Suprapubic skin (tissue), 4 donors: ENCODE measurements at places on chromosomes 3 and 15. TPM values are rescaled to one million over a fixed set of nuclear protein-coding genes. Genes with fewer than 3 reads are reported as not detected.

GRCh38 chr3:70519026-70519425 lies 206.6 kb upstream of the MDFIC2 start:
- no peak overlapping the region for H3K27ac ChIP-seq
- H3K36me3 ChIP-seq: no peaks in the 10 kb centered on the region
- DNase-seq: no peak
- no peaks in the 10 kb centered on the region for H3K4me1 ChIP-seq

DNA sequence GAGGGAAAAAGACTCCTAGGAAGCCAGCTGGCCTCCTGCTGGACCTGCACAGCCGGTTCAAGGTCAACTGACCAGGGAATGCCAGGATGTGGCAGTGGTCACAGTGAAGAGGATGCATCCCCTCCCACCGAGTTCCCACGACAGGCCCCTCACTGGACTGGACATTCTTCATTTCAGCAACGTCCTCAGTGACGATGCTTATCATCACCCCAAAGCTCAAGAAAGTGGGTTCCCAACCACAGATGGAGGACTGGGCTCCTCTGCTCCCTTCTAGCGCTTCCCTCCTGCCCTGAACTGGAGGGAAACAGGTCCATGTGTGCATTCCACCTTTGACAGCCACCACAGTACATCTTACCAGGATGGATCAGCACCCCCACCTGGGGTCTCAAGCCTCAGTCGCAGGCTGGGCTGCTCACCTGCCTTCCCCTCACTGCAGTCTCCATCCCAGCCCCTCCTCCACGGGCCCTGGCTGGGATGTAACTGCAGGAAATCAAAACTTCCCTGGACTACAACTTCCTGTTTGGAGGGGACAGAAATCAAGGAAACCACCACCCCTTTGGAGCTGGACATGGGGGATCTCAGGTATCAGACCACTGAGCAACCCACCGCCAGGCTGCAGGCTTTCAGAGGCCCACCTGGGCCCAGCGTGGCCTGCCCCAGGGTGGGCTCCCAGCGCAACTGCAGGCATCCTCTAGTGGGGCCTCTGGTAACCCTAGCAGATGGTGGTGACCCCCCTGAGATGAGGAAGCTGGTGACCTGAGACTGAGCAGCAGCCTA lies 7.3 kb downstream of the CALML4 start:
- no peak overlapping the region for H3K27ac ChIP-seq
- DNase-seq: no peak
- H3K27me3 ChIP-seq: no peaks in the 10 kb centered on the region
- H3K4me1 ChIP-seq: peaks cover 9% of the 10 kb centered on the region
- no peak overlapping the region for H3K4me3 ChIP-seq

DNA sequence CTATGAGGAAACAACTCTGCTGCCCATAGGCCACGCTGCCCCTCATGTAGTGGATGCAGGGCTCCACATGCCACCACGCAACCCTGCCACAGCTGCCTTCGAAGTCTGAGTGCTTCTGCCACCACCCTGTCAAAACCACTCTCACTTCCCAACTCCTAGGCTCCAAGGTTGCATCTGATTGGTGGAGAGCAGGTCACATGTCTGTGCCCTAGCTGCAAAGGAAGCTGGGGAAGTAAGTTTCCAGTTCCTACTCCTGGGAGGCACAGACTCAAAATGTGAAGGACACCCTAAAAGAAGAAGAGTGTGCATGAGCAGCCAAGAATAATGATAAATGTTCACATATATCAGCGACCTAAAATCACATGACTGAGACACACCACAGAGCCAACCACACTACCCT lies 31.9 kb upstream of the TICRR start:
- peaks cover 21% of the 10 kb centered on the region for H3K27me3 ChIP-seq
- H3K27ac ChIP-seq: no peak overlapping the region
- no peaks in the 10 kb centered on the region for H3K4me1 ChIP-seq
- no peaks in the 10 kb centered on the region for H3K36me3 ChIP-seq

DNA sequence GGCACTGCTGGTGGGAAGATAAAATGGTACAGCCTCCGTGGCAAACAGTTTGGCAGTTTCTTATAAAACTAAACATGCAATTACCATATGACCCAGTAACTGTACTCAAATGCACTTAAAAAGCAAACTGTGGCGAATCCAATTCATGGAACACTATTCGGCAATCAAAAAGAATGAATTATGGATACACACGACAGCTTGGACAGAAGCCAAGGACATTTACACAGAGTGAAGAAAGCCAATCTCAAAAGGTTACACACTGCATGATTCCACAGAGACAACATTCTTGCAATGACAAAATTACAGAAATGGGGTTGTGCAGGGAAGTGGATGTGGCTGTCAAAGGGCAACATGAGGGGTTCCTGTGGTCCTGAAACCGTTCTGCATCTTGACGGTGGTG lies 122.1 kb upstream of the IQSEC1 start:
- no peaks in the 10 kb centered on the region for H3K36me3 ChIP-seq
- no peak overlapping the region for H3K27ac ChIP-seq
- no peaks in the 10 kb centered on the region for H3K4me1 ChIP-seq
- H3K27me3 ChIP-seq: peaks cover 31% of the 10 kb centered on the region

DNA sequence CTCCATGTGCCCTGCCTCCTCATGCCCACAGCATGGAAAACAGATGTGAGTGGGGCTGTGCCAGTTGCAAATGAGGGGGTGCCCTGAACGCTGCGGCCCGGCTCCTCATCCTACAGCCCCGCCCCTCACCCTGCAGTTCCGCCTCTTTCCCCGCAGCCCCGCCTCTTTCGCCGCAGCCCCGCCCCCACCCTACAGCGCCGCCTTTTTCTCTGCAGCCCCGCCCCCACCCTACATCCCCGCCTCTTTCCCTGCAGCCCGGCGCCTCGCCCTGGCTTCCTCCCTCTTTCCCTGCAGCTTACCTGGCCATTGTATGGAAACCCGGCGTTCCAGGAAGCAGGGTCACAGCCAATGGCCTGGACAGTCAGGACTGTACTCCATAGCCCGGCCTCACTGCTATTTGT lies 284.9 kb downstream of the TLE3 start:
- H3K27ac ChIP-seq: no peak overlapping the region
- no peak for DNase-seq
- H3K4me3 ChIP-seq: no peak overlapping the region
- no peaks in the 10 kb centered on the region for H3K36me3 ChIP-seq
- H3K27me3 ChIP-seq: no peaks in the 10 kb centered on the region

- no peaks in the 10 kb centered on the region for H3K27me3 ChIP-seq
- no peak for DNase-seq
- no peaks in the 10 kb centered on the region for H3K4me1 ChIP-seq
- H3K27ac ChIP-seq: no peak overlapping the region
Observed at GRCh38 chr15:49196856-49197255, 26.8 kb downstream of the GALK2 start.

- H3K4me3 ChIP-seq: no peak overlapping the region
- no peaks in the 10 kb centered on the region for H3K27me3 ChIP-seq
- DNase-seq: no peak
- no peak overlapping the region for H3K27ac ChIP-seq
- no peaks in the 10 kb centered on the region for H3K36me3 ChIP-seq
Observed at GRCh38 chr3:185961675-185962232, 23.9 kb upstream of the TRA2B start.

- peak overlapping the region; percentile 55 for H3K4me3 ChIP-seq
- peak; percentile 95 for DNase-seq
- H3K27ac ChIP-seq: peak overlapping the region; percentile 35
- H3K4me1 ChIP-seq: peaks cover 13% of the 10 kb centered on the region
- H3K27me3 ChIP-seq: no peaks in the 10 kb centered on the region
- H3K36me3 ChIP-seq: no peaks in the 10 kb centered on the region
Observed at GRCh38 chr15:57306161-57306943, 70.0 kb upstream of the CGNL1 start.

GRCh38 chr15:83036253-83036652 lies 24.8 kb upstream of the C15orf40 start:
- H3K4me1 ChIP-seq: no peaks in the 10 kb centered on the region
- no peak for DNase-seq
- no peak overlapping the region for H3K4me3 ChIP-seq
- peaks cover 31% of the 10 kb centered on the region for H3K36me3 ChIP-seq
- H3K27me3 ChIP-seq: no peaks in the 10 kb centered on the region
- no peak overlapping the region for H3K27ac ChIP-seq

DNA sequence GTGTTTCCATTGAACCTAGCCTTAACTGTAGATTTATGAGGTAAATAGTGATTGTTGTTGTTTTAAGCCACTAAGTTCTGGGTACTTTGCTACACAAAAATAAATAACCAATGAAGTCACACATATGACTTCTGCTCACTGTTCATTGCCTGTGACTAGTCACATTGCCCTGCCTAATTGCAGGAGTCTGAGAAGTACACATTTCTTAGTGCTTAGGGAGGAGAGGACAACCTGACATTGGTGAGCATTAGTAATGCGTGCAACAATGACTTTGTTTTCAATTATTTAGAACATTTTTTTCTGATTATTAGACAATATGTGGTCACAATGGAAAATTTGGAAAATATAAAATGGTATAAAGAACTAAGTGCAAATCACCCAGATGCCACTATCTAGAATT lies 133.2 kb upstream of the DAZL start:
- no peaks in the 10 kb centered on the region for H3K27me3 ChIP-seq
- H3K4me3 ChIP-seq: no peak overlapping the region
- no peaks in the 10 kb centered on the region for H3K4me1 ChIP-seq
- H3K36me3 ChIP-seq: no peaks in the 10 kb centered on the region
- H3K27ac ChIP-seq: no peak overlapping the region
- no peak for DNase-seq

DNA sequence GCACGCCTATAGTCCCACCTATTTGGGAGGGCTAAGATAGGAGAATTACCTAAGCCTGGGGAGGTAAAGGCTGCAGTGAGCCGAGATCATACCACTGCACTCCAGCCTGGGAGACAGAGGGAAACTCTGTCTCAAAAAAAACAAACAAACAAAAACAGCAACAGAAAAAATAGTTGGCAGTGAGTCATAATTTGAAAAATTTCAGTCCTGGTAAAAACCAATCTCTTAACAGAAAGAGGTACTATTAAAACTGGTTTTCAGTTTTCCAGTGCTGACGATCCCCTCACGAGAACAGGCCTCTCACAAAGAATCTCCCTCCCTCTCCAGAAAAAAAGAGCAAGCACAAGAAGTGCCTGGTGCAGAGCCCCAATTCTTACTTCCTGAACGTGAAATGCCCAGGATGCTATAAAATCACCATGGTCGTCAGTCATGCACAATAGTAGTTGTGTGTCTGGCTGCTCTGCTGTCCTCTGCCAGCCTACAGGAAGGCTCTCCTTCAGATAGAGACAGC lies 22.8 kb upstream of the MAP4 start:
- peak overlapping the region; percentile 61 for H3K27ac ChIP-seq
- H3K4me3 ChIP-seq: no peak overlapping the region
- peaks cover 43% of the 10 kb centered on the region for H3K4me1 ChIP-seq

GRCh38 chr3:197597335-197597734 lies 41.6 kb upstream of the BDH1 start:
- H3K27ac ChIP-seq: no peak overlapping the region
- H3K27me3 ChIP-seq: no peaks in the 10 kb centered on the region
- no peaks in the 10 kb centered on the region for H3K36me3 ChIP-seq
- peaks cover 11% of the 10 kb centered on the region for H3K4me1 ChIP-seq
- H3K4me3 ChIP-seq: no peak overlapping the region
- DNase-seq: no peak

- H3K4me3 ChIP-seq: peak overlapping the region; percentile 45
- no peaks in the 10 kb centered on the region for H3K36me3 ChIP-seq
- H3K27ac ChIP-seq: no peak overlapping the region
- no peaks in the 10 kb centered on the region for H3K27me3 ChIP-seq
- no peak for DNase-seq
- H3K4me1 ChIP-seq: peaks cover 18% of the 10 kb centered on the region
Observed at GRCh38 chr3:128992926-128993460, 883 bp downstream of the CFAP92 start.

DNA sequence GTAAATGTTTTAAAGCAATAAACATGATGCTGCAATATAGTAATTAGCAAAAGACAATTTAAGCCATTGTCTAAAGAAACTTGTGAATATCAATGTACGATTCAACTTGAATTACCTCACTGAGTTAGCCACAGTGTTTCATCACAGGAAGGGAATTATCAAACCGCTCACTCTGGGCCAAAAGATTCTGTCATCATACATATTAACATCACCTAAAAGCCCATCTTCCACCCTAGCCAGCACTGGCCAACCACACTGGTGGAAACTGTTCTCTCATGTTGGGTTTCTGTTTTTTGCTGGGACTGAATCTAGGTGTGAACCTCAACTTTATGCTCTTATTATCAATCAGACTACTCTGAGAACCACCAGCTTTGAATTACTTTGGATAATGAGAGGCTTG lies 497.7 kb upstream of the THBS1 start:
- H3K4me1 ChIP-seq: no peaks in the 10 kb centered on the region
- H3K36me3 ChIP-seq: no peaks in the 10 kb centered on the region
- H3K4me3 ChIP-seq: no peak overlapping the region
- DNase-seq: no peak
- no peak overlapping the region for H3K27ac ChIP-seq

GRCh38 chr15:40053079-40053830 lies 14.3 kb upstream of the SRP14 start:
- H3K4me3 ChIP-seq: no peak overlapping the region
- no peak overlapping the region for H3K27ac ChIP-seq
- no peaks in the 10 kb centered on the region for H3K36me3 ChIP-seq
- DNase-seq: peak; percentile 61
- no peaks in the 10 kb centered on the region for H3K27me3 ChIP-seq

DNA sequence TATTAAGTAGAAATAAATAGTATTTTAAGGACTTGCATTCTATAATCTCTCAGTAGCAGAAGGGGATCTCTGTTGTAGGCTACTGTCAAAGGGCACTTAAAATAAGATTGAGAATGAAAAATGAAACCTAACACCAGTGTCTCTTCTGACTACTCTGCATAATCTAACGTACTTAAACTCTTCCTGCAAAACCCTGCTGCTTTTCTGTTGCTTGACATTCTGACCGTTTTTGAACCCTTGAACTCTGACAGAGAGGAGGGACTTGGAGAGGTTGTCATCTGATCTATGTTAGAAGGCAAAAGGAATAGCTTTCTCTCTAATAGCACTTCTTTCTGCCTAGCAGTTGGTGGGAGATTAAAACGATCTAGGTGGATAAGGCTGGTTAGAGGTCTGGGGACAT lies 204.6 kb downstream of the ZIC1 start:
- H3K4me3 ChIP-seq: no peak overlapping the region
- no peaks in the 10 kb centered on the region for H3K27me3 ChIP-seq
- no peak overlapping the region for H3K27ac ChIP-seq
- H3K36me3 ChIP-seq: no peaks in the 10 kb centered on the region
- no peaks in the 10 kb centered on the region for H3K4me1 ChIP-seq

- H3K27me3 ChIP-seq: no peaks in the 10 kb centered on the region
- peaks cover 20% of the 10 kb centered on the region for H3K36me3 ChIP-seq
- H3K27ac ChIP-seq: no peak overlapping the region
- H3K4me3 ChIP-seq: no peak overlapping the region
Observed at GRCh38 chr3:123576122-123576521, 8.7 kb downstream of the HACD2 start.

CCR3 gene
- total RNA-seq: not detected

TRIM69 gene
- 10.6 TPM for total RNA-seq

ADPRH gene
- total RNA-seq: 2.5 TPM

GLDN gene
- total RNA-seq: 4.2 TPM

CIB2 gene
- total RNA-seq: 2.0 TPM

HDC gene
- not detected for total RNA-seq
